ENCODE measurements at places on chromosomes 4 and X.

DNA sequence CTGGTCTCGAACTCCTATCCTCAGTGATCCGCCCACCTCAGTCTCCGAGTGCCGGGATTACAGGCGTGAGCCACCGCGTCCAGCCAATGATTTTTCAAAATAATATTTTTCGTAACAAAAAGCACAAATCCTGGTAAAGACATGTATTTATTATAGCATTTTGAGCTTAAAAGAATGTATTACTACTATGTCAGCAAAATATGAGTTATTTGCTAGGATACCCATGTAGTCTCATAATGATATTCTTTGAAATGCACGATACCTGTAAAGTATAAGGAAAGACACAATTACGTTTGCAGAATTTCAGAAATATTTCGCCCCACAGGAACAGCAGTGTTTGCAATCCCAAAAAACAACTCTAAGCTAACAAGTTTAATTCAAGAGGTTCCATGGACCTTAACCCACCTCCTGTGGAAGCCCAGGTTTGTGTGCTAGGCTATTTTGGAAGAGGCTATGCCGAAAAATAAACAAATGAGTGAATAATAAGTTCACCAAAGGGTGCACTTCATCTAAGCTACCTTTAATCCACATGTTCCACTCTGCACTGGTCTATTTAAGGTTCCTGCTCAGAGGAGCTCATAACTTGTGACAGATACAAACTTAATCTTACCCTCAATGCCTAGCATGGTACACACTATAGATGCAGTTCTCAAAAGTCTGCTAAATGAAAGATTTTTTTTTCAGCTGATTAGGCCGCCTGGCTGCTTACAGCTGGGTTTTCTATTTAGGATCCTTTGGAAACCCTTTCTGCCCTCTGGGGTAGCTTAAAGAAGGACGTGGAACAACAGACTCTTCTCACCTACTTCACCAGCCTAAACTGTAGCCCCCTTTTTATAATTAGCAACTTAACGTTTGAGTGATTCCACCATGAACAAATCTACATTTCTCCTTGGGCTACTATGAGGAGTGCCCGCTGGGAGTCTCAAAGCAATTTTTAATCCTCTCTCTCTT, 5.0 kb downstream of the FRYL start:
- no peak for DNase-seq

DNA sequence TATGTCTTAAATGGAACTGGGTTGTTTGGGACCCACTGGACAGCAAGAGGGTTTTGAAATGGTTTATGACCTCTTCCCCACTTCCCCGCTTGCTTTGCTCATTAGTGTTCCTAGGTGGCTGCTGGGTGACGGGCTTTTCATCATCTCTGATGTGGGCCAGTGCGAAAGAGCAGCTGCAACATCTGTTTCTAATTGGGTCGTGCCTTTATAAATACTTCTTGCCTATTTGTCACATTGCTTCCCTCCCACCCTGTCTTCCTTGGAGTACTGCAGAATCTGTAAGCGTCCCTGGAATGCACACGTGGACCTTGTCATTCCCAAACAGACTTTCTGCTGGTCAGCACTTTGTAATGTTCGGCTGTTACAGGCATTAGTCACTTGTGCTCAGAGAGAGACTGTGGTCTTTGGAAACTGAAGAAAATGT, 35.2 kb downstream of the SEPTIN11 start:
- peak; percentile 96 for DNase-seq

DNA sequence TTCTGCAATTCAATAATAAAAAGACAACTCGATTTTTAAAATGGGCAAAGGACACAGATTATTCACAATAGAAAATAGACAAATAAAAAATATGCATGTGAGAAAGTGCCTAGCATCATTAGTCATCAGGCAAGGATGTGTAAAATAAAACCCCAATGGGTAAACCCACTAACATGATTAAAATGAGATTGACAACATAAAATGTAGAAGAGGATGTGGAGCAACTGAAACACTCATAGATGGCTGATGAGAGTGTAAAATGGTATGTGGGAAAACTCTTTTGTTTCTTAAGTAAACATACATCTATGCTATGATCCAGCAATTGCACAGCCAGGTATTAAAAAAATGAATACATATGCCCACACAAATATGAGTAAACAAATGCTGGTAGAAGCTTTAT, 177.6 kb downstream of the IQCM start:
- DNase-seq, result no peak

DNA sequence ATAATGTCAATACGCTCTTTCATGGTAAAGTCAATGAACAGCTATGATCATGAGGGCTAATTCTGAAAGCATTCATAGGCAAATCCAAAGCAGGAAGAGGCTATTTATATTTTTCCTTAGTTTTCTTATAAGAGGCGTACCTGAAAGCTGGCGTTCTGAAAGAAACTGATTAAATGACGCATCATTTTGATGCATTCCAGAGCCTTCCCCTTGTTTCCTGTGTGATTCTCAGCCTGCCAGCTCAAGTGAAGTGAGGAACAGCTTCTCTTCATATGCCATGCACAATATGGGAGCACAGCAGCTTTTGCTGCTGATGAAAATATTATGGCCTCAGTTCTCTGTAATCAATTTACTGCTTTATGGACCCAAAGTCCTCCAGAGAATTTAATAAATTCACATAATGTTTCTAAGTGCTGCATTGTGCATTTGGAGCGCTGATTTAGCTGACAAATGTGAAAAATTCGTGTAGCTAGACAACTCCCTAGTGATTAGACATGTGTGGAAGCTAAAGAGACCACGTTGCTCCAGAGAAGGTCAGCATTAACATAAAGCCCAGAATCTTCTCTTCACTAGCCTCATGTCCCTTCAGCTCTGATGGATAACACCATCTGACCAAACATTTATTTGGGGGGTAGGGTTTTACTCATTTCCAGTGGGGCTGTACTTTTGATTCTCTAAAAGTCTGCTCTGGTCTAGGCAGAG, 110.8 kb downstream of the GPAT3 start:
- no peak for DNase-seq

- DNase-seq, result no peak
Measured at GRCh38 chrX:15188039-15188438, 81.8 kb downstream of the ASB9 start.

DNA sequence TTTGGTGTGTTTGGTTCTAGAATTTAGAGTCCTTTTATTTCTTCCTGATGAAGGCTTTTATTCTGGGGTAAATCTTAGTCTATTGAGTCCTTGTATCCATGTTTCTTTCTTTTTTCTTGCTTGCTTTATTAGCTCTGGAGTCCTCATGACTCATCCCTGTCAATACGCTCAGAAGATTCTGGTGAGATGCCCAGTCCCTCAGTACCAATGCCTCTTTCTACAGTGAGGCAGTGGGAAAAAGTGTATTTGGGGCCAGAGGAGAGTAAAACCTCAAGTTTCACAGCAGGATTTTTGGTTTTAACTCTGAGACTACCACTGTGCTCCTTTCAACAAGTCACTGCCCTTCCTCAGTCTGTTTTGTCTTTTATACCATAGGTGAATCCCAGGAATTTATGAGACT, 368.0 kb downstream of the GBA3 start:
- no peak for DNase-seq

All from tongue (tissue), 3 donors.